ENCODE measurements at places on chromosomes 6 and 20.

DNA sequence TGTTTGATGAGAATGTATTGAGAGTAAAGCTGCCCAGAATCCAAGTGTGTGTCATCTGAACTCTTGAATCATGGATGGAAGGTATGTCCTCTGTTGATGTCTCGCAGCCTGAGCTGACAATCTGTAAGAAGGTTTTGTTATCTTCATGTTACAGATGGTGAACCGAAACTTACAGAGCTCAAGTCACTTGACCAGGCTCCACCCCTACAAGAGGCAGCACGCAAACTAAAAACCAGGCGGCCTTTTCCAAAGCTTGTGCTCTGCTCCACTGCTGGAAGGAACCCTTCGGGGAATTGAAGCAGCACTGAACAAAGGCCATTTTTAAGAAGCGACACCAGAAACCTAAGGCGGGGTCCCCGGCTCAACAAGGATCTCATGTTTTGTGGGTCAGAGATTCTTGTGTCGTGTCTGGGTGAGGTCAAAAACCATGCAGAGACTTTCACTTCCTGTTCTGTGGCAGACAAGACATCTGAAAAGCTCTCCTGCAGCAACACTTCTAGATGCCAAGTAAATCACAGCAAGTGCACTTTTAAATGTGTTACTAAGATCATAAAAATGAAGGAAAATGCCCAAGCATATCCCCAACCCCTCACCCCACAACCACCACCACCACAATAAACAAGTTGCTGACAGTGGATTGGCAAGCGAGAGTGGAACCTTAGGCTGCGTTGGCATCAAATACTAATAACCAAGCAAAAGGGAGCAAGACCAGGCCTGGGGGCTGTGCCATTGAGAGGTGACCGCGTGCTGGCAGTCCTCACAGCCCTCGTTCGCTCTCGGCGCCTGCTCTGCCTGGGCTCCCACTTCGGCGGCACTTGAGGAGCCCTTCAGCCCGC lies 27.3 kb downstream of the NQO2 start:
- peak; percentile 89 for DNase-seq

DNA sequence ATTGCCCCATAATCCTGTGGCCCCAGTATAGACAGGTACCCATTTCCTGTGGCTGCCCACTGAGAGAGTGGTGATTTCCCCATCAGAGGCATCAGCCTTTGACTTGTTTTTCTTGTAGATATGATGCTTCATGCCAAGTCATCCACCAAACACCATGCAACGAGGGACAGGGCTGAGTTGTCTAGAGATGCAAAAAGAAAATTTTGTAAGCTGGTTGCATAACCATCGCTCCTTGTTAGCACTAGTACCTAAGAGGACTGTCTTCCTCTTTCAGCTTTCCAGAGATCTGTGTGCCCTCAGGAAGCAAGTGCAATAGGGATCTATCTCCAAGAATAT lies 166.8 kb downstream of the BCAS1 start:
- DNase-seq, result no peak

DNA sequence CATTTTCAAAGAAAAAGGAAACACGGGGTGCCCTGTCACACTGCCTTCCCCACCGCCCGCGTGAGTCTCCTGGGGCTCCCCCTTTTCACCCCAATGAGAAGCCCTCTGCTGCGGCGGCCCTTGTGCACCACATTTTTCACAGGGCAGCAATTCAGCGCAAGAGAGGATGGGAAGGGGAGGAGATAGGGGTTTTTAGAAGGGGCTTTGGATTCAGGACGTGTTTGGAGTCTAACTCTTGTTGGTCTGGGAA lies 726 bp upstream of the ARFGEF3 start:
- peak; percentile 34 for DNase-seq

DNA sequence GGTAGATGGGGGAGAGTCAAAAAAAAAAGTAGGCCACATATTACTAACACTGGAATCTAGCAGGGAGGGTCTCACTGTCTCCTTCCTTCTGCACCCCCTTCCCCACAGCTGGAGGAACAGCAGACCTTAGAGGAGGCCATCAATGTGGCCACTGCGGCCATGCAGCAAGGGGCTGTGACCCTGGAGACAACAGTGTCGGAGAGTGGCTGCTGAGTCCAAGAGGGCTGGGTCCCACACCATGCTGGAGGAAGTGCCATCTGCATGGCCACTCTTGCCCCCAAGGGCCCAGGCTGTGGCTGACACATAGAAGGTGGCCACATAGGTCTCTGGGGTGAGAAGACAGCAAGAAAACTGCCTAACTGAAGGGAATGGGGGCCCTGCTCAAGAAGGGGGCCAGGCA lies 2.6 kb upstream of the DEF6 start:
- no peak for DNase-seq

DNA sequence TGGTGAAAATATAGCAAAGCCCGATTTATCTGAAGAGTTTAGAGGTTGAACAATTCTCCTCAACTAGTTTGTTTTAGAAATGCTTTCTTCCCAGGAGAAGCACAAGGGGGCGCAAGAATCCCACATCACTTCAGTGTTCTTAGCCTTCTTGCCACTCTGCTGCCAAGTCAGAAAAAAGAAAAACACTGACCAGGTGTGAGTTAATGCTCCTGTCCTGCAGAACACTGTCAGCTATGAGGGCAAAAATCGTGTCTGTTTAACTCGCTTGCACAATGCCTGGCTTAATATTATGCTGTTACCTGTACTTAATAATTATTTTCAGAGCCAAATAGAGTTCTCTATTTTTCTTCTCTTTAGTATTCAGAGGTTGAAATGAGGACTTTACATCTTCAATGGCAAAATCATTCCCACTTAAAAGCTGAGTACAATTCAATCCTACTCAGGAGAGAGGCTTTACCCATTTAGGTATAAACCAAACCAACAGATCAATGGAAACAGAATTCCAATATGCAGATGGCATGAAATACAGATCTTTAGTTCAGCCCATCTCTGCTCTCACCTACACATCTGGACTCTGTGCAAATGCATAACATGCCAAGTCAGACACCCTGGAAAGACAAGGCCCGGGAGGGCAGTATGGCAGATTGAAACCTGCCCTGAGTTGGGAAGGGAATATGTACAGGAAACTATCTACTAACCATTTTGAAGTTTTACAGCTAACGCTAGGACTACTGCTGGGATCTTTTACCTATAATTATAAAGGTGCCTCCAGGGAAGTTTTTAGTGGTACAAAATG lies 71.4 kb upstream of the TULP1 start:
- peak; percentile 44 for DNase-seq

- no peak for DNase-seq
Measured at GRCh38 chr6:161498881-161499280, 225.0 kb upstream of the AGPAT4 start.

- DNase-seq, result no peak
Measured at GRCh38 chr6:135036731-135037420, 17.7 kb downstream of the HBS1L start.

DNA sequence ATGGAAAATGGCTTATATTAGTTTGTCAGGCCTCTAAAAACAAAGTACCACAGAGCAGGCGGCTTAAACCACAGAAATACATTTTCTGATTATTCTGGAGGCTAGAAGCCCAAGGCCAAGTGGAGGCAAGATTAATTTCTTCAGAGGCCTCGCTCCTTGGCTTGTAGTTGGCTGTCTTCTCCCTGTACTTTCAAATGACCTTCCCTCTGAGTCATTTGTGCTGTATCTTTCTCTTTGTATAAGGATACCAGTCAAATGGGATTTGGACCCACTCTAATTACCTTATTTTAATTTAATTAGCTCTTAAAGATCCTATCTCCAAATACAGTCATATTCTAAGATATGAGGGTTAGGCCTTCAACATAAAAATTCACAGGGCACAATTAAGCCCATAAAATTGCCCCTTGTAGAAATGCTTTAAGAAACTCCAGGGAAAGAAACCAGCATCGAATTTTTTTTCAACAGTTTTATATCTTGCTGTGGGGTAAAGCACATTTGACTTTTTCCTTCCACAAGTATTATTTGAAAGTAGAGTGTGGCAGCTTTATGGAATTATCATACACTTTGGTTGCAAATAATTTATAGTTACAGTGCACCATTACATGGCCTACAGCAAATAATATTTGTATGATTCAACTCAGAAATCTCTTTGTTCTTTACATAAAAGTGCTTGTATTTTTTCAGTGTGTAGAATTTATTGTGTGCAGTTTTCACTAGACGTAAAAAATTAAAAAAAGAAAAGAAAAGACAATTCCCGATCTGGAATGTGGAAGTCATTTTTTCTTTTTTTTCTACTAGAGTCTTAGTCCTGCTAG lies 706.1 kb downstream of the KIF16B start:
- no peak for DNase-seq

DNA sequence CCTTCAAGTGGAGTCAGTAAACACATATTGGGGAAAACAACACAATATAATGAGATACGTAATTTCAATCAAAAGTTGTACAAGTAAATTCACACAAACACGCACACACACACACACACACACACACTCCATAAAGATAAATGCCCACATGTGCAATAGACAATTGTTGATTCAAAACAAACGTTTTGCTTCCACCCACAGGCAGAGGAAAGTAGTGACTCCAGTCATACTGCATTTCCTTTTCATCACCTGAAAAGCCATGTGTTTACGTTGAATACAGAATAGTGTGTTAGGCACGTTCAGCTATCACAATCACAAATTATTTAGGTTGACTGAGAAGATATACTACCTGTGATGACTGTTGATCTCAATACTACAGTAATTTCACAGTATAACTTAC lies 443.8 kb upstream of the MANEA start:
- no peak for DNase-seq

DNA sequence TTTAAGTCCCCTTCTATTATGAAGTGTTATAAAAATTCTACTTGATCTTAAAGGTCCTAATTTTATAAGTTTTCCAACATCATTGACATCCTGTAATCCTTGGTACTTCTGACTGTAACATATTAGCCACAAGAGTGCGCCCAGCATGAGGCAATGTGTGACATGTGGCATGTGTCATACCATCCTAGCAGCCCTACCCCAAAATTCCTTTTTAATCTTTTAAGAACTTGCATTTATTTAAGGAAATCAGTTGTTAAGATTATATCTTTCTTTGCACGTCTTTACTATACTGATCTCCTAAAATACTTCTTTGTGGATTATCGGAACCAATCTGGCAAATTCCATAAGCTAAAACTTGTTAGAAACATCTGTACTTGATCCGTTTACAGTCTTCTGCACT lies 167.1 kb upstream of the SLC24A3 start:
- DNase-seq, result no peak

DNA sequence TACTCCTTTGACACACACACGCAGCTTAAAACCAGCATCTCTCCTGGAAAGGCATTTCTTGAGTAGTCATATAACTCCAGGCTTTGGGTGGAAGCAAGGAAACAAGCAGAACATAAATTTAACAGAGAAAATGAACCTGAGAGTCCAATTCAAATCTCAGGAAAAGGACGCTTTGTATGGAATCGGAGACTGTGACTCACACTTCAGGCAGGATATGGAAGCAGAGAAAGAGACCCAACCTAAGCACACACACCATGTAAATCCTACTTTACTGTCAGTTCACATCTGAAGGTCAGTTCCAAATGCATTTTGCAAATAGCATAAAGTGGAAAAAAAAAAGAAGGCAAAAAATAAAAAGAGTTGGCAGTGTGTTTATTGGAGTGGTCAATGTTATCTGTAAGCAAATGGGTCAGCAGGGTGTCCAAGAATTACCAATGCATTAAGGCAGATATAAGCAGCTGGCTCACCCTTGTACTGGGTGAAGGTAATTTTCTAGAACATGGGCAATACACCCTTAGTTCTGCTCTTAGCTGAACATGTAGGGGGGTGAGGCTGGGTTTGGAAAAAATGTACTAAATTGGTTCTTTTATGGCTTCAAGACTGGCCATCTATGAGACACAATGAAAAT lies 283.7 kb upstream of the NT5E start:
- DNase-seq, result no peak

- no peak for DNase-seq
Measured at GRCh38 chr20:9520086-9520485, 5.7 kb downstream of the LAMP5 start.

- DNase-seq, result no peak
Measured at GRCh38 chr6:46377209-46377608, 114.0 kb downstream of the RCAN2 start.

- DNase-seq, result no peak
Measured at GRCh38 chr6:31528307-31528777, 420 bp upstream of the MCCD1 start.

Measured in GM13977 (cell line).